Mesothelial cell of epicardium (in vitro differentiated cells): ENCODE measurements at places on chromosomes 7 and 10. TPM values are rescaled to one million over a fixed set of nuclear protein-coding genes. Genes with fewer than 3 reads are reported as not detected.

DNA sequence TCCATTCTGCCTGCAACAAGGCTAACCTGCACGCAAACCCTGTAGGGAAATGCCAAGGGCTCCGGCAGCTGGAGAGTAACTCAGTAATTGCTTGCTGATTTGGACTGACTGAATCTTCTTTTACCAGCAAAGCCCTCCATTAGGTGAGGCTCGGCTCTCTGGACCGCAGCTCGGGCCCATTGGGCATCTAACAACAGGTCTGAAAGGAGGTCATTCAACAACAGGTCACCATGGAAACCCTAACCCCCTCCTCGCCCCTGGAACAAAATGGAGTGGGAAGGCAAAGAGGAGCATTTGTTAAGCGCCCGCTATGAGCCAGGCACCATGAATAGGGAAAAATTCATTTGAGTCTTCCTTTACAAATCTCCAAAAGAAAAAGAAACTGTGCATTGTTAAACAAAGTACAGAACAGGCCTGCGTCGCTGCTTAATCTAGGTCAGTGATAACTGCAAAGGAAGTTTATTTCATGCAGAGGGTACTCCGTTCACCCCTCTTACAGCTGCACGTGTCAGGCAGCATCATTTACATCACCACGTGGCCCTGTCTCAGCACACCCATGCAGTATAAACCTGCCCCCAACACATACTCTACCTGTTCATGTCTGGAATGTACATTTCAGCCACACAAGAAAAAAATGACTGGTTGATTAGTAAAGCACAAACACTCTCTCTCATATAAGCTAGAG is 248.8 kb upstream of the NEBL start:
- no peak for DNase-seq
- H3K27ac ChIP-seq: no peak overlapping the region
- H3K36me3 ChIP-seq: peaks cover 2% of the 10 kb centered on the region
- H3K4me3 ChIP-seq: no peak overlapping the region

The PDE6C gene
- total RNA-seq: not detected in 3 replicates

The TFR2 gene
- 0.38 to 0.69 TPM (median 0.54 TPM) in 3 replicates for total RNA-seq

DNA sequence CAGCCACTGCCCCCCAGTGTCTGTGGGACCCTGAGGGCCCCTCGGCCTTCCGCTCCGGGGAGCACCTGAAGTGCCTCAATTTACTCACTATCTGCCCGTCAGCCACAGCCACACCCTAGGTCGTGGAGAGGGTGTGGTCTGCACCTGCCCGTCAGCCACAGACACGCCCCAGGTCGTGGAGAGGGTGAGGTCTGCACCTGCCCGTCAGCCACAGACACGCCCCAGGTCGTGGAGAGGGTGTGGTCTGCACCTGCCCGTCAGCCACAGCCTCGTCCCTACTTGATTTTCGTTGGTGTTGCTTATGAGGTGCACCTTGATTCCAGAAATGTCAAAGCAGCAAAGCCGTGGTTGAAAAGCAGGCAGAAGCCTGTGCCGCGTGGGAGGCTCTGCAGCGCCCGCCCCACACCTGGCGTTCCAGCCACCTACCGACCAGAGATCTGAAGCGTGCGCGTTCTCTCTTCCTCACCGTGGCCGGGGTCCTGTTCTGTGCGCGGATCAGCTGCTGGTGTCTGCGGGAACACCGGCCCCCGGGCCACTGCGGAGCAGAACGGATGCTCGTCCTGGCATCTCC is 101.6 kb downstream of the DYNC2I1 start:
- no peaks in the 10 kb centered on the region for H3K4me1 ChIP-seq
- peaks cover 6% of the 10 kb centered on the region for H3K36me3 ChIP-seq
- H3K27me3 ChIP-seq: no peaks in the 10 kb centered on the region
- H3K27ac ChIP-seq: no peak overlapping the region
- DNase-seq: no peak
- H3K4me3 ChIP-seq: no peak overlapping the region

DNA sequence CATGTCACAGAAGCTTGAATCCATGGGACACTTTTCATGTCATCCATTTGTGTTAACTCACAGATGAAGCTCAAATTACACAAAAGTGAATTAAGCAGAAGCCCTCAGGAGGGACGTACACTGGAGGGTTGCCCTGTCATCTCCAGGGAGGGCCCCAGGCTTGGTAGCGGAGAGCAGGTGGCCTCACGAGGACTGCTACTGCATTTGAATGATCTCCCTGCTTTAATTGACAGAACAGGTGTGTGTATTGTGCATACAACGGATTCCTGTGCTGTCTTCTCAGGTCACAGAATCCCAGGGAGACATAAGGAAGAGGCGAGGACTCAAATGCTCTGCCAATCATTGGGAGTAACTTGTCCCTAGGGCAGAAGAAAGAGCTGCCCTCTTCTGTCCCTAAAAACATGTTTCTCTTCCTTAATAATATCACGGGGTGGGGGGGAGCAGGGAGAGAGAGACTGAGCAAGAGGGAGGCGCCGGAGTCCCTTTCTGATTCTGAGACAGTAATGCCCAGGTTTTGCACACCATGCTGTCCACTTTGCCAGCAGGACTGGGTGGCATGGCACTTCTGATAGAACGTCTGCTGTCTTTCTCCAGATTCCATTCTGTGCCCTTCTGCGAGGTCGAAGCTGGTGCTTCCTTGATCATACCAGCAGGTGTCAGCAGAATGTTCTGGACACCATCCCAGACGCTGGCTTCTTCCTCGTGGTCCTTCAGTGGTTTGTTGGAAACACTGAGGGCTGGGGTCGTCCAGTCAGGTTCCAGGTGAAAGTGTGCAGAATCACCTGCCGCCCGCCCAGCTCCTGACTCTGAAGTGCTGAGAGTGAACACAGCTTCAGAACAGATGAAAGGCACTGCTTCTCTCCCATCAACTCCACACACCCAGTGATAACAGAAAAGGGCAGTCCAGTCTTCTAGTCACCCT is 26.2 kb upstream of the RASGEF1A start:
- H3K4me1 ChIP-seq: no peaks in the 10 kb centered on the region
- H3K27me3 ChIP-seq: peaks cover 60% of the 10 kb centered on the region
- H3K4me3 ChIP-seq: no peak overlapping the region
- H3K27ac ChIP-seq: no peak overlapping the region

The CRYGN gene
- 9.4 to 12.2 TPM (median 10.5 TPM) in 3 replicates for total RNA-seq

The CALML5 gene
- 0.42 TPM in 1 of 3 replicates, not detected in the others for total RNA-seq

The PRDX3 gene
- 85.7 to 91.5 TPM (median 86.5 TPM) in 3 replicates for total RNA-seq

DNA sequence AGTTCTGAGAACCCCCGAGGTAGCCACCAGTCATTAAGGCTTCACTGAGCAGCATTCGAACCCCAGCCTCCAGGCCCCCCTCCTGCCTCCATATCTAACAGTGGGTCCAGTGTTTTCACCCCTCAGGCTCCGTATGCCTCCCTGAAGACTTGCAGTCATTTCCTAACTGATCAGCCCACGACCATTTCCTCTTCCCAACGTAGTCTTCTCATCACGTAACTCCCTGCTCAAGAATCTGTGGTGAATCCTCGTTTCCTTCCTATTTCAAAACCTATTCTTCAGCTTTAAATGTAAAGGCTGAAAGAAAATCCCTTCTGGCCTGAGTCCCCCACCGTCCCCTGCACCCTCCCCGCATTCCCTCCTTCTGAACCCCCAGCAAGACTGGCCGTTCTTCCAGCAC is 21.1 kb downstream of the FRMD4A start:
- no peak overlapping the region for H3K4me3 ChIP-seq
- H3K36me3 ChIP-seq: no peaks in the 10 kb centered on the region
- H3K4me1 ChIP-seq: no peaks in the 10 kb centered on the region
- peaks cover 14% of the 10 kb centered on the region for H3K27me3 ChIP-seq
- H3K27ac ChIP-seq: no peak overlapping the region

The PHKG1 gene
- 1.7 to 2.6 TPM (median 2.6 TPM) in 3 replicates for total RNA-seq

The CYP2C19 gene
- total RNA-seq: not detected in 3 replicates

The TMEM270 gene
- total RNA-seq: not detected in 3 replicates

- no peak overlapping the region for H3K27ac ChIP-seq
- H3K4me1 ChIP-seq: peaks cover 6% of the 10 kb centered on the region
- H3K4me3 ChIP-seq: no peak overlapping the region
- peaks cover 39% of the 10 kb centered on the region for H3K27me3 ChIP-seq
- no peaks in the 10 kb centered on the region for H3K36me3 ChIP-seq
These were observed 227.8 kb downstream of the CELF2 start for GRCh38 chr10:11245510-11245909.

DNA sequence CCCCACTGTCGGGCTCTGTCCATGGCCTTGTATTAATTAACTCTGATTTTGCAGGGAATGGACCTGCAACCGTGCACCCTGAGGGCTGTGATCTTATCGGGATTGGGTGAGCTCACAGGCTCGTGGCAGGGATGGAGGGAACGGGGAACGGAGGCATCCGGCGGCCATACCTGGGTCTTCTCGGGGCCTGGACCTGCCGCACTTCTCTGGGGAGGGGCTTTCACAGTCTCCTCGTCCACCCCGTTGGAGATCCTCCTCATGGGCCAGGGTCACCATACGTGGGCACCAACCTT is 57.5 kb upstream of the SHH start:
- H3K36me3 ChIP-seq: no peaks in the 10 kb centered on the region
- H3K27ac ChIP-seq: no peak overlapping the region
- peaks cover 47% of the 10 kb centered on the region for H3K27me3 ChIP-seq
- no peaks in the 10 kb centered on the region for H3K4me1 ChIP-seq

The AKR1D1 gene
- total RNA-seq: not detected in 3 replicates

DNA sequence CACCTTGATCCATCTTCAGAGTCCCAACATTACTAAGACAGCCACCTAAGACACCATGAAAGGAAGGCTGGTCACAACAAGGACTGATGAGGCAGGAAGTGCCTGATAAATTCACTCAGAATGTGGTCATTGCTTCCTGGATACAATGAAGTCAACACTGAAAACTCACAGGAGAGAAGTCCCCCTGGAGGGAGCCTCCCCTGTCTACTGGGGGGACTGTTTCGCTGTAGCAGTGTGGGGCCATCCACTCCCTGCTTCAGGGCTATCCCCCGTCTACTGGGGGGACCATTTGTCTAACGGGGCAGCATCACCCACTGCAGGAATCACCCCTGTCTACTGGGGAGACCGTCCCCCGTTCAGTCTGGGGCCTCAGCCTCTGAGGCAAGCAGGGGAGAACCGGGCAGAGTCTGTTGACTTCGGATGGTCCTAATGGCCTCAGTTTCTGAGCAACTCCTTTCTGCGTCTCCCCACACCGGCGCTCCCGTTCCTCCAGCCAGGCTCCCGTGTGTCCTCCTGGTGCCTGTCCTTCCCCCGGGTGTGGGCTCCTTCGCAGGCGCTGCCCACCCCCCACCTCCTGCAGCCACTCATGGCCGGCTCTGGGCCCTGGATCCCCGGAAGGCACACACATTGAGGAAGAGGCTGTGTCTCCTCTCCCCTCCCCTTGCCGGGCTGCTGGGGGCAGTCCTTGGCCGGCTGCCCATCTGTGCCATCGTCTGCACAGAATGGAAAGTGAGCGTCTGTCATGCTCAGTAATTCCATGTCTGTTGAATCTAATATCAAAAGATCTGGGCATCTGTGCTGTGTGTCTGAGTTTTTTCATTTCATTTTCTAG is 59.9 kb upstream of the DNAJB6 start:
- no peak overlapping the region for H3K4me3 ChIP-seq
- no peaks in the 10 kb centered on the region for H3K27me3 ChIP-seq
- DNase-seq: no peak
- no peak overlapping the region for H3K27ac ChIP-seq
- peaks cover 4% of the 10 kb centered on the region for H3K4me1 ChIP-seq

The GBX1 gene
- 0.20 TPM in 1 of 3 replicates, not detected in the others for total RNA-seq

- no peak for DNase-seq
- no peaks in the 10 kb centered on the region for H3K27me3 ChIP-seq
- H3K36me3 ChIP-seq: peaks cover 50% of the 10 kb centered on the region
- H3K4me1 ChIP-seq: peaks cover 41% of the 10 kb centered on the region
These were observed 5.3 kb downstream of the PPP1R3C start for GRCh38 chr10:91627344-91628102.

DNA sequence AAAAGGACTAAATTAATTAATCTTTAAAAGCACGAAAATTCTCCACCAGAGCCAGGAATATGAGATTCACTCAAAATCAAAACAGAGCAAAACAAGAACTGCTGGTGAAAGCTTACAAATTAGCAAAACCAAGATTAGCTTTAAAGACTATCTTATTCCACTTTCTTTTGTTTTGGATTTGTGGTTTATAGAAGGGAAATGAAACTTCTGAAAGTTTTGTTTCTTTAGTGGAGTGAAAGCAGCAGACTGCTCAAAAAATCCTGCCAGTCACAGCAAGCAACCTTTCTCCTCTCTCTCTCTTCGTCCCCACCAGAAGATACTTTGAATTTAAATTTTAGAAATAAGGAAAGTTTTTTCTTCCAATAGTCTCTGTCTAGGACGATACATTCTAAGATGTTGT is 7.8 kb downstream of the ACTA2 start:
- H3K27me3 ChIP-seq: no peaks in the 10 kb centered on the region
- H3K27ac ChIP-seq: no peak overlapping the region
- no peak overlapping the region for H3K4me3 ChIP-seq
- DNase-seq: no peak
- no peaks in the 10 kb centered on the region for H3K4me1 ChIP-seq
- peaks cover 2% of the 10 kb centered on the region for H3K36me3 ChIP-seq

GRCh38 chr7:16590424-16590823 is 55.1 kb downstream of the ANKMY2 start:
- peaks cover 7% of the 10 kb centered on the region for H3K36me3 ChIP-seq
- no peak for DNase-seq
- no peaks in the 10 kb centered on the region for H3K27me3 ChIP-seq
- peaks cover 9% of the 10 kb centered on the region for H3K4me1 ChIP-seq
- no peak overlapping the region for H3K27ac ChIP-seq

- no peak overlapping the region for H3K4me3 ChIP-seq
- DNase-seq: no peak
- H3K36me3 ChIP-seq: no peaks in the 10 kb centered on the region
- H3K4me1 ChIP-seq: peaks cover 20% of the 10 kb centered on the region
- no peak overlapping the region for H3K27ac ChIP-seq
These were observed 274.3 kb upstream of the NEBL start for GRCh38 chr10:21171197-21171935.

GRCh38 chr10:82861889-82862288 is 986.9 kb downstream of the NRG3 start:
- no peak overlapping the region for H3K27ac ChIP-seq
- no peak for DNase-seq
- H3K27me3 ChIP-seq: peaks cover 1% of the 10 kb centered on the region
- no peak overlapping the region for H3K4me3 ChIP-seq
- no peaks in the 10 kb centered on the region for H3K36me3 ChIP-seq

GRCh38 chr10:87503401-87503800 is 1.3 kb upstream of the MINPP1 start:
- H3K4me1 ChIP-seq: peaks cover 34% of the 10 kb centered on the region
- H3K27me3 ChIP-seq: peaks cover 8% of the 10 kb centered on the region
- DNase-seq: no peak
- H3K4me3 ChIP-seq: peak overlapping the region; percentile 25
- no peaks in the 10 kb centered on the region for H3K36me3 ChIP-seq

The TPST1 gene
- 36.7 to 41.2 TPM (median 37.7 TPM) in 3 replicates for total RNA-seq

DNA sequence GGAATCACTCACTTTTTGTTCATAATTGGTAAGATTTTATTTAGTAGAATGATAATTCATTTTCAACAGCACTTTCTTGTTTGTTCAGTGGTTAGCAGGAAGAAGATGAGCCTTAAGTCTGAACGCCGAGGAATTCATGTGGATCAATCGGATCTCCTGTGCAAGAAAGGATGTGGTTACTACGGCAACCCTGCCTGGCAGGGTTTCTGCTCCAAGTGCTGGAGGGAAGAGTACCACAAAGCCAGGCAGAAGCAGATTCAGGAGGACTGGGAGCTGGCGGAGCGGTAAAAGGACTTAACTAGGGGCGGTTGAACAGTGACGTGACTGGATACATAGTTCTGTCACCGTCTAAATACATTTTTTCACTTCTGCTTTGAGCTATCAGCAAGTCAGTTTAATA is 31.3 kb downstream of the RABGEF1 start:
- DNase-seq: no peak
- peaks cover 25% of the 10 kb centered on the region for H3K36me3 ChIP-seq
- no peak overlapping the region for H3K27ac ChIP-seq
- H3K4me3 ChIP-seq: no peak overlapping the region
- H3K27me3 ChIP-seq: no peaks in the 10 kb centered on the region
- peaks cover 15% of the 10 kb centered on the region for H3K4me1 ChIP-seq
